ENCODE measurements at places on chromosomes 7 and 10.

- no peak for DNase-seq
Measured at GRCh38 chr10:98266647-98267046, 1.3 kb downstream of the LOXL4 start.

- DNase-seq = no peak
Measured at GRCh38 chr7:47594406-47594805, 12.5 kb upstream of the TNS3 start.

DNA sequence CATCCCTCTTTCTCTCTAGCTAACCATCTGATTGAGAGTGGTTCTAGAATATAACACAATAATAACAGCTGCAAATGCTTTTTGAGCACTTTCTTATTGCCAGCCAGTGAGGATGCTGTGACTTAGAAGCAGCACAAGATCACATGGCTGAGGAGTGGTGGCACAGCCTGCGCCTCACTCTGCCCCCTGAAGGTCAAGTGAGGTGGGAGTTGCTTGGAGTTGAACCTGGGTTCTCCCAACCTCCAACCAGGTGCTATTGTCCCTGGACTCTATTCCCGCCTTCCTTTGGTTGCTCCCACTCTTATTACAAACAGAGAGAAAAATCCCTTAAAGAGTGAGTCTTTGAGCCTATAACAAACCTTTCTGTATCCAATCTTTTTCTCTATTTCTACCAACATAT, 280.3 kb upstream of the PODXL start:
- no peak for DNase-seq

- no peak for DNase-seq
Measured at GRCh38 chr7:45401851-45402250, 172.3 kb upstream of the ADCY1 start.

DNA sequence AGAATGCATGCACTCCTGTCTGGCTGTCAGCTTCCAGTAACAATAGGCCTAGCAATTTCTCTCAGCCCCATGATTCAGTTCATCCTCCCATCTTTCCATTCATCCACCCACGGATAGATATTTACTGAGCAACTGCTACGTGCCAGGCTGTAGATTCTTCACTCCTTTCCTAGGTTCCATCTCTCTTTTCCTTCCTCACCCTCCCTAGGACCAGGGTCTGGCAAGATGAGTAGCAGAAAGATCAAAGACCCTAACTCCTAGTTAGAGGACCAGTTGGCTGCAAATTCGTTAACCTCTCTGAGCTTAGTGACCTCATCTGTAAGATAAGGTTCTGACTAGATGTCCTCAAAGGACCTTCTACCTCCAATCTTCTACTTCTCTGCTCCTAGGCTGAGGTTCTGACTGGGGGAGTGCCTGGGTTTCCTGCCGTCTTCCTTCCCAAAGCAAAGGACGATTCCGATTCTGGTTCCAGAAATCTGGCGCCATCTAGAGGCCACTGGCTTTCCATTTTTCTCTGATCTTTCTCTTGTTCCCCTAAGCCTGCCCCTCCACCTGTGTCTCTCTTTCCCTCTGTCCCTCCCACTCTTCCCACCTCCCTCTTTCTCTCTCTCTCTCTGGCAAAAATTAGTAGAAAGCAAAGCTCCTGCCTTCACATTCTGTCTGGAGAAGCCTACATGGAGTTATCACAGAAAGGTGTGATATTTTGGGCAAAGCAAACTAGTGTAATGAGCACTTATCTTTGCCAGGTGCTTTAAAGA, 26.2 kb downstream of the TBATA start:
- peak; percentile 36 for DNase-seq

DNA sequence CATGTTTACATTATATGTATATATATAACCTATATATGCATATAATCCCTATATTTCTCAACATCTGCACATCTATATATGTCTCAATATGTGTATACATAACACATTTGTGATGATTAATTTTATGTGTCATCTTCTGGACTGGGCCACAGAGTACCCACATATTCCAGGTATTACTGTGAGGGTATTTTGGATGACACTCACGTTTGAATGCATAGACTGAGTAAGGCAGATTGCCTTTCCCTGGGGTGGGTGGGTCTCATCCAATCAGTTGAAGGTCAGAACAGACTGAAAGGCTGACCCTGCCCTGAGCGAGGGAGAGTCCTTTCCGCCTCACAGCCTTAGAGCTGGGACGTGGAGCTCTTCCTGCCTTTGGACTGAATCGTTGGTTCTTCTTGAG, 295.2 kb upstream of the PFKP start:
- no peak for DNase-seq

- no peak for DNase-seq
Measured at GRCh38 chr7:158779061-158780000, 50.0 kb downstream of the ESYT2 start.

GRCh38 chr10:63388421-63389031, 77.3 kb downstream of the JMJD1C start:
- no peak for DNase-seq

DNA sequence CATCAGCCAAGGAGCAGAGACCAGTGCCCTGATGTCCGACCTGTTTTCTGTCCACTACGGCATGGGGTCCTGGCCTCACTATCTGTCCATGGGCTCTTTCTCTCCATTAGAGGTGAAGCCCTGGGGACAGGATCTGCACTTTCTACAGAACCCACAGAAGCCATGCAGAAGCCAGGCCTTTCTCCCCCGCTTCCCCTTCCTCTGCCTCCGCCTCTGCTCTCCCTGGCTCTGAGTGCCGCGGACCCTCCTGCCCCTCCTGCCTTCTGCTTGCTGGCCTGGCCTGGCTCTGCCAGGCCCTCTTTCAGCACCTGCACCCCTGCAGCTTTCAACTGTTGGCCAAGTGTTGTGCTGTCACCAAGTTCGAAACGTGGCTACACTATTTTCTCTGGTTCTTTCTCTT, 439.8 kb upstream of the ZMIZ1 start:
- no peak for DNase-seq

DNA sequence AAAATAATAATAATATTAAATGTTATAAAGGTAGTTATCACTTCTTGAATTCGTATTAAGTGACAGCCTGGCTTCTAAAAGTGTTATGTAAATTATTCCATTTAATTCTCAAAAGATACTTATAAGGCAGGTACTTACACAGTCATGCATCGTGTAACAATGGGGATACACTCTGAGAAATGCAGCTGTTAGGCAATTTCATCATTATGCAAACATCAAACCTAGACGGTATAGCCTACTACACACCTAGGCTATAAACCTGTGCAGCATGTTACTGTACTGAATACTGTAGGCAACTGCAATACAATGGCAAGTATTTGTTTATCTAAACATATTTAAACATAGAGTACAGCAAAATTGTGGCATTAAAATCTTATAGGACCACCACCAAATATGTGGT, 1.5 kb downstream of the IFIT1 start:
- no peak for DNase-seq

- no peak for DNase-seq
Measured at GRCh38 chr7:132065989-132066603, 509.7 kb upstream of the PODXL start.

- no peak for DNase-seq
Measured at GRCh38 chr10:50404021-50404773, 152.9 kb upstream of the ASAH2 start.

GRCh38 chr7:41219276-41219675, 483.6 kb downstream of the INHBA start:
- DNase-seq = no peak

DNA sequence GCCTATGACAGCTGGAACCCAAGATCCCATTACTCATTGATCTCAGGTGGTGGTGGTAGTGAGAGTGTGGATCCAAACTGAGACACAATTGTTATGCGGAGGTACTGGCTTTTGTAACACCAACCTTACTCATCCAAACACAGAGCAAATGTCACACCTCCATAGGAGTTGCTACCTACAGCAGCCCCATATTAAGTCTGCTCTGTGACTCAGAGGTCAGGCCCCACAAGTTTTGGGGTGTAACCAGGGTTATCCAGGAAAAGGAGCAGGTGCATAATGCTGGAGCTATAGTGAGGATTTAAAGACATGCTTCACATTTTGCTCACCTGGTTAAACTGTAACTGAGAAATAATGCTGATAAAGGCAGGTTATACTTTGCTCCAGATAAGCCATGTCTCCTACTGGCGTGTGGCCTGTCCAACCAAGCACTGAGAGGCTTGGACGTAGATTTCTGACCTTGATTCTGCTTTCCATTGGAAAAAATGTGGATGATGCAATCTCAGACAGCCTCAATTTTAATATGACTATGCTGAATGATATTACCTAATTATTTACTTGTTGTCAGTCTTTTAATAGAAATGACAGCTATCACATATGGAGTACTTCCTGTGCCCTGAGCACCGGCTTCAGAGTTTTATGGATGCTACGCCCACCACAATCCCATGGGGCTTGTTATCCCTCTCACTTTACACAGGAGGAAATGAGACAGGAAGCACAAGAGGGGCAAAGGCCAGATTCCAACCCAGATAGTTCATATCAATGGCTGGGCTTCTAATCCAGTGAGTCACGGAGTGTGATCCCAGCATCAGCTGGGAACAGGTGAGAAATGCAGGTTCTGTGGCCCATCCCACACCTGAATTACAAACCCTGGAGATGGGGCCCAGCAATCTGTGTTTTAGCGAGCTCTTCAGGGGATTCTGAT, 181.3 kb downstream of the CHN2 start:
- DNase-seq = no peak

GRCh38 chr7:117072620-117073118, 119.4 kb downstream of the ST7 start:
- DNase-seq = no peak

- DNase-seq = no peak
Measured at GRCh38 chr7:148849393-148850098, 34.5 kb downstream of the EZH2 start.

DNA sequence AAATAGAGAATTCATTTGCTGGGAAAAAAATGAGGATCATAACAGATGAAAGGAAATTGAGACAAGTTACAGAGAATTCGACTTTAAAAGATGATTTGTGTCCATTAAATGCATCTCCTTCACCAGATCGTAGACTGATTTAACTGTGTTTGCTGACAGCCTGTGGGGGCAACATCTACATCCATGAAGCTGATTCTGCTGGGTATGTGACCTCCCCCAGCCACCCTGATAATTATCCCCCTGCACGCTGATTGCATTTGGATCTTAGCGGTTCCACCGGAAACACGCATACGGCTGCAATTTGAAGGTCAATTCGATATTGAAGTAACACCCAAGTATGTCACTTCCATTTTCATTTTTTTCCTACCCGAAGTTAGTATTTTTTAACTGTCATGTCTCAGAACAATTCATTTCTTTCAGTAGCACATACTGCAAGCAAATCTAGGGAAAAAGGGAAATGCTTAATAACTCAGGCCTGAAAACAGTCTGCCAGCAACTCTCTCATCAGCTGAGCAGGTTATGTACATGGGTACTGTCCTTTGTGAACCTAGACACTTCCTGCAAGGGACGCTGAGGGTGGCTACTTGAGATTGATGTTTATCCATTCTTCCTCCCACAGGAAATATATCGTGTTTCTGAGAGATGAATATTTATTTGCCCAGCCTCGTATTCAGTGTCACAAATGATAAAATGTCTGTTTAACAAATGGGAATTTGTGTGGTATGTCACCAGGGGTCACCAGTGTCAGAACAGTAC, 134.9 kb downstream of the ZNF22 start:
- no peak for DNase-seq

DNA sequence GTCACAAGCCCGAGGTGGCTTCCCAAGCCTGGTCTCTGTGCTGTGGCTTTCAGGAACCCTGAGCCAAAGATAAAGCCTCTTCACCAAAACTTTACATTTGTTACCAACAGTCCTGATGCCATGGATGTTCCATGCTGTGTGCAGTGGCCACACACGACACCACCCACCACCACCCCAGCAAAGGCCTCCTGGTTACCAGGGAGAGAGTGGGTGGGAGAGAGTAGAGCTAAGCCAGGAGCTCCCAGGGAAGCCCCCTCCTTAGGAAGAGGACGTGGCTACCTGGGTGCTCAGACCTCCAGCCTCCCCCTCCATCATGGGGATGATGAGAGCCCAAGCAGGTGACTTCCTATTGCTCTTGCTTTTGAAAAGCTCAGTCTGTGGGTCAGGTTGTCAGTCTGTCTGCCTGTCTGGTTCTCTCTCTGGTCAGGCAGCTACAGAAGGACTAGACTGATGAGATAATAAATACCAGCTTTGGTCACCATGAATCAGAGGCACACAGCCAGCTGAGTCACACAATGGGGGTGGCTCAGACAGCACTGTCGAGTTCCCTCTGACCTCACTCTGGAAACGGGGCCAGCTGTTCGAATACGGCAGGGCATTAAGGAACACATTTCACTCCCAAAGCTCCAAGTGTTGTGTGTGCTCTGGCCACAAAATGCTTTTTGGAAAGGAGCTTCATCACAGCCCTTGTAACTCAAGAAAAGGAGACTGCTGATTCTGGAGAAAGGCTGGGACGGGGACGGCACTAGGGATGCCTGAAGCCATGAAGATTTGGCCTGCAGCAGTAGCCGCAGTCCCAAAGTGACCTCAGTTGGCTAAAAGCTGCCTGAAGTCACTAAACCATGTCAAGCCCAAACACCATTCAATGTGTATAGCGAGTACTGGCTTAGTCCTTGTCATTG, 166.0 kb downstream of the FANK1 start:
- no peak for DNase-seq

DNA sequence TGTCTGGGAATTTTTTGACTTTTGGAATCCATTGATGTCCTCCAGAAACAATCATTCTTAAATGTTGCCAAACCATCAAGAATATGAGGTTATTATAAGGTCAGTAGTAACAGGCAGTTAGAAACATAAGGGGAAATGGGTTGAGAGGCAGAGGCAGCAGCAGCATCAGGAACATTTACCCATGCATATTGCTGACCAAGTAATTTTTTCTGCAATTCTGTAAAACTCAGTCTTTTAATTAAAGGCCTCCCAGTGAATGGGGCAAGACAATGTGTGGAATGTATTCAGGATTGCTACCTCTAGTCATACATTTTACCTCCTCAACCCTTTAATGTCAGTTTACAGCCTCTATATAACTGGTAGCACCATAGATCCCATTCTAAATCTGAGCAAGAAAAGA, 66.5 kb upstream of the SKAP2 start:
- no peak for DNase-seq

DNA sequence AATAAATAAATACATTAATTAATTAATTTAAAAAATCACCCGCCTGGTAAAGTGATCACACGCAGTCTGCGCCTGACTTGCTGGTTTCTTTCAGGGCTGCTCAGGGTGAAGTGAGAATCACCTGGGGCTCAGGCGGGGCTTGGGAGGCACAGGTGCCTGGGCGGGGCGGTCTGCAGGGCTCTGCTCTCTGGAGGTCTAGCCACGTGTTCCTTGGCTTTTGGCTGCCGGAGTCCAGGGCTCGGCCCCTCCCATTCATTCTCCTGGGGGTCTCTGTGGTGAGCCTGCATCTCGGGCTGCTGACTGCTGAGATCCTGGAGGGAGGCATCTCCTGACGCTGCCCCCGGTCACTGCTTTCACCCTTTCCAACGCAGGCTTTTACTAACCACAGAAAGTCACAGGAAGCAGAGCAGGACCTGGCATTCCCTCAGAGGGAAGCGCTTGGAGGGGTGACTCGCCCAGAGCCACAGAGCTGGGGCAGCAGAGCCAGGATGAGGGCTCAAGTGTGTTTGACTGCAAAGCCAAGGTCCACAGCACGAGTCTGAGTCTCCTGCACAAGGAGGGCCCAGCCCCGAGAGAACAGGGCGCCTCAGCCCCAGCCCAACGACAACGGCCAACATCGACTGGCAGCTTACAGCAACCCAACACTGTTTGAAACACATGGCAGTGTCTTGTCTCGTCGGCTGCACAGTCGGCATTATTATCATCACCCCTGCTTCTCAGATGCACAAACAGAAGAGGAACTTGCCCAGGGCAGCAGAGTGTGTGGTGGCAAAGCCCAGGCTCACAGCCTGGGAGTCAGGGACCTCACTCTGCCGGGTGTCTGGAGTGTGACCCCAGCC, 22.4 kb upstream of the MNX1 start:
- DNase-seq = no peak

GRCh38 chr7:105353752-105354328, 34.9 kb downstream of the SRPK2 start:
- DNase-seq = no peak

GRCh38 chr10:30579574-30579973, 50.0 kb downstream of the LYZL2 start:
- DNase-seq = no peak
